Calu3 (cell line): ENCODE measurements at places on chromosomes 2 and 18. TPM values are rescaled to one million over a fixed set of nuclear protein-coding genes. Genes with fewer than 3 reads are reported as not detected.

GRCh38 chr18:6757931-6758330 lies 28.4 kb downstream of the ARHGAP28 start:
- H3K27ac ChIP-seq: no peak overlapping the region
- H3K4me3 ChIP-seq: no peak overlapping the region
- H3K27me3 ChIP-seq: peaks cover 67% of the 10 kb centered on the region

DNA sequence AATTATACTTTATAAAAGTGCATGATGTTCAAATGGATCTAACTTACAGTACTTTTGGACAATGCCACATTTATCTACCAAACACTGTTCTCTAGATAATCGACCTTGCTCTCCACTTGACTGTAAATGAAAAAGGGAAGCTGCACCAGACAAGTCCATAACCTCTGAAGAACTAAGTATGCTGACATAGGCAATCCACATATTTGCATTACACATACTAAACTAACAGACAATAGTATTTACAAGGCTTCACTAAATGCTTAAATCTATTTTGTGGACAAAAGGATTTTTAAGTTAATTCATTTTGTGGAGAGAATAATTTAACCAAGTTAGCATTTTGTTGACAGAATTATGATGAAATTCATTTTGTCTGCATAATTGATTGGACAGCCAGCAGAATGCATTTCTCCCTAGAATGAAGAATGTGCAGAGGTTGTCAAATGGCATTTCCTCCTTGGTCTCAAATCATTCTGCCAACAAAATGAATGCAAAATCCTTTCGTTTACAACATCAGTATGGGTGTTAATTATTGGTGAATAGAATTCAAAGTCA lies 520.9 kb downstream of the CPS1 start:
- peaks cover 6% of the 10 kb centered on the region for H3K4me1 ChIP-seq
- no peak for DNase-seq
- no peak overlapping the region for H3K4me3 ChIP-seq
- no peaks in the 10 kb centered on the region for H3K36me3 ChIP-seq

GRCh38 chr2:171922230-171923022 lies at the start of gene HAT1:
Gene HAT1, plus strand, starts transcription at chr2:171922461. Its CDS starts 40 bp downstream, at chr2:171922501.
- H3K27ac ChIP-seq: peak within 1 kb of the TSS; percentile 88
- no peaks in the 10 kb centered on the region for H3K27me3 ChIP-seq
- H3K4me3 ChIP-seq: peak within 1 kb of the TSS; percentile 88

DNA sequence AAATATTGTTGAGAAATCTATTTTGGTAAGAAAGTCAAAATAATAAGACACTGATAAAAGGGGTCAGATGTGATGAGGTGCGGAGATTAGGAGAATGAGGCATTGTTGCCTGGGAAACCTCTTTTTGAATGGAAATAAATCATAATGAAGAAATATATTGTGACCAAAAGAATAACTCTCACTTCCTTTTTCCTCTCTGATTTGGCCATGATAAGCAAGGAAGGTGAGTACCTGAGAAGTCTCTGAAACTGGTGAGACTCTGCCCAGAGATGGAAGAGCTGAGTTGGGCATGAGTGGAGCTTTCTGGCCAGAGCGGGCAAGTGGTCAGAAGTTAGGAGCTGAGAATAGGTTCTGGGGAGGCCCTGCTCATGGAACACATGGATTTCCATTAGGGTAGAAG lies 11.8 kb downstream of the LAMA3 start:
- H3K27ac ChIP-seq: no peak overlapping the region
- DNase-seq: no peak
- H3K36me3 ChIP-seq: no peaks in the 10 kb centered on the region
- H3K27me3 ChIP-seq: no peaks in the 10 kb centered on the region
- H3K4me1 ChIP-seq: peaks cover 36% of the 10 kb centered on the region

DNA sequence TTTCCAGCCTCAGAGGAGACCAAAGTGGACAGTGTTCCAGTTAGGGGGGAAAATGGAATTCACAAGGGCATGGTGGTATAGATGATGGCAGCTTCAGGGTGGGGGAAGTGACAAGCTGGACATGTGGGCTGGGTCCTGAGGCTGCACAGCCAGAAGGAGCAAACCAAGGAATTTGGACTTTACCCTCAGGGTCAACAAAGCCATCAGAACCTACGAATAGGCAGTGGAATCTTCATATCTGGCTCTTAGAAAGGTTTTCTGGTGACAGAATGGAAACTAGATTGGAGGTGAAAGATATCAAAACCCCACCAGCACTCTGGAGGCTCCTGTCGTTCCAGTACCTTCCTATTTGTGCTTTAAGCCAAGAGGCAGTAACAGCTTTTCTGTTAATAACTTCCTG lies 127.1 kb downstream of the SETBP1 start:
- no peak overlapping the region for H3K27ac ChIP-seq
- DNase-seq: no peak
- no peaks in the 10 kb centered on the region for H3K36me3 ChIP-seq
- no peak overlapping the region for H3K4me3 ChIP-seq

DNA sequence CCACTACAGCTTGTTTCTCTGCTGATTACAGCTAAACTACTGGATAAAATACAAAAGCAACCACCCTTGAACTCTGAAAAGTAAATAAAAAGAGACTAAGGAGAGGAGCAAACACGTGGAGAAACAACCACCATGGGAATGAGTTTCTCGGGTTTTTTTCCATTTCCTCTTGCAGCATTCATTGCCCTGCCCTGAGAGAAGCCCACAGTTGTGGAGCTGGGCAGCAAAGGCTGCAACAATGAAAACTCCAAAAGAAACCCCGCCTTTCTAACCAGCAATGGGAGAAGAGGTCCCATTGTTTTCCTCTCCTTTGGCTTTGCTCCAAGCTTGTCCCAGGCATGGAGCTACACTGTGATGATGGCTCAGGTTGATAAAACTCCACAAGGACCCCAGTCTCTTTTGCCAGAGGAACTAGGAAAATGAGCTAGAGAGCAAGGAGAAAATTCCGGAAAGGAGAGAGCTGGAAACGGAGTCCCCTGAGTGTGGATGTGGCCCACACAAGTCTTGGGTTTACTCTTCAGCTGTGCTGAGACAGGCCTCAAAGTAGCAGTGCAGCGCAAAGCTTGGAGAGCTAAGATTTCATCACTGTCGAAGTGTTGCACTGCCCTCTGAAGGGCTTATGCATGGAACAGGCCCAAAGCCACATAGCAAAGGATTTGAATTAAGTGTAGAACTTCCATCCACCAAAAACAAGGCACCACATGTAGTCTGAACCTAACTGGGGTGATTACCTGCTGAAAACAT lies 20.9 kb downstream of the NAPG start:
- H3K27me3 ChIP-seq: no peaks in the 10 kb centered on the region
- no peak for DNase-seq
- H3K4me1 ChIP-seq: no peaks in the 10 kb centered on the region
- H3K27ac ChIP-seq: no peak overlapping the region

DNA sequence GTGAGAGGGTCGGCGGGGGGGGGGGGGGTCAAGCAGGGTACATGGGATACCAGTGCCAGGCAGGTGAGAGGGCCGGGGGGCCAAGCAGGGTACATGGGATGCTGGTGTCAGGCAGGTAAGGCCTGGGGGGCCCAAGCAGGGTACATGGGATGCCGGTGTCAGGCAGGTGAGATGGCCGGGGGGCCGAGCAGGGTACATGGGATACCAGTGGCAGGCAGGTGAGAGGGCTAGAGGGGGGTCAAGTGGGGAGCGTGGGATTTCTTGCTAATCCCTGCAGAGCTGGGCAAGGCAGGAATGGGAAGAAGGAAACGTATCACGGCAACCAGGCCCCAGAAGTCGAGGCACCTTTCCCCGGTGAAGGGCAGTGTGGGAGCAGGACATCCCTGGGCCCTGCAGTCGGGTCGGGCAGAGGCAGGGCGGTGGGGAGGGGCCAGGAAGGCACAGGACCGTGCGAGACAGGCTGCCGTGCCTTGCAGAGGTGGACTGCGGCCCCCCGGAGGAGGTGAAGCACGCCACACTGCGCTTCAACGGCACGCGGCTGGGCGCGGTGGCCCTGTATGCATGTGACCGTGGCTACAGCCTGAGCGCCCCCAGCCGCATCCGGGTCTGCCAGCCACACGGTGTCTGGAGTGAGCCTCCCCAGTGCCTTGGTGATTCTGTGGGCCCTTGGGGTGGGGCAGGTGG lies 49.3 kb downstream of the MTERF4 start:
- H3K27me3 ChIP-seq: no peaks in the 10 kb centered on the region
- H3K36me3 ChIP-seq: no peaks in the 10 kb centered on the region
- no peak overlapping the region for H3K4me3 ChIP-seq
- H3K4me1 ChIP-seq: no peaks in the 10 kb centered on the region
- no peak for DNase-seq

DNA sequence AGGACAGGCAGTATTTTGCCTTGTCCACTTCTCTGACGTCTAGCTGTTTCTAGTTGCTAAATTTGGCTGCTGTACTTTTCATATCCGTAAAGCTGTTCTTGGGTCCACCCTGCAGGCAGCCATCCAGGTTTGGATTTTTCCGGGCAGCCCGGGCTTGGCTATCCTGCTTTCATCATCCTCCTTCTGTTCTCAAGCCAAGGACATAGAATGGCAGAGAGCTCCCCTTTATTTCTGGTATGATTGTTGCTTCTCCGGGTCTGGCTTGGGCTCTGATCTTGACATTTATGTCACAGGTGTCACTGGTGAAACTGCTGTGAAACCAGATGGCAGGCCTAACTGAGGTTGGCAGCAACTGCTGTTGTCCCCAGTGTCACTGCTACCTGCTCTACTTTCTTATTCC lies 35.5 kb downstream of the SCN2A start:
- DNase-seq: no peak
- no peaks in the 10 kb centered on the region for H3K36me3 ChIP-seq
- H3K4me3 ChIP-seq: no peak overlapping the region
- H3K4me1 ChIP-seq: no peaks in the 10 kb centered on the region
- H3K27me3 ChIP-seq: no peaks in the 10 kb centered on the region

DNA sequence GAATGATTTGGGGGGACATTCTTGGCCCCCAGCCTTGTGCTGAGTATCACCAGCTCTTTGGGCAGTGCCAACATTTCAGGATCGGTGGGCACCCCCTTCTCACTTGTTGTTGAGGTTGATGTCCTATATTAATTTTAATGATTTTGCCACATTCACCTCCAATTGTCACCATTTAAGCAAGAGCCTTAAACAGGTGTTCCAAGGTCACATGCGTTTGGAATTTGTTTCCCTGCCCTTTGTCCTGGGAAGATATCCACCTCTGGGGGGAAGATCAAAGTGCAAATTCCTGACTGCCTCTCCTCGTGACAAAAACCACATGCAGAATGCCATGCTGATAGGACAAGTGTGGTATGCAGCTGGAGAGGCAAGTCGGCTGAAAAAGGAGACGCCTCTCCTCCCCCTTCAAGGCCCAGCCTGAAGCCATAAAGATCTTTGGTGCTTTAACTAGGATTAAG lies 72.5 kb upstream of the ID2 start:
- no peak overlapping the region for H3K27ac ChIP-seq
- H3K4me3 ChIP-seq: no peak overlapping the region
- peaks cover 30% of the 10 kb centered on the region for H3K4me1 ChIP-seq
- no peaks in the 10 kb centered on the region for H3K36me3 ChIP-seq

- peaks cover 14% of the 10 kb centered on the region for H3K36me3 ChIP-seq
- H3K27me3 ChIP-seq: no peaks in the 10 kb centered on the region
- H3K4me1 ChIP-seq: peaks cover 18% of the 10 kb centered on the region
- DNase-seq: no peak
Observed at GRCh38 chr2:222494104-222494739, 69.9 kb downstream of the SGPP2 start.

DNA sequence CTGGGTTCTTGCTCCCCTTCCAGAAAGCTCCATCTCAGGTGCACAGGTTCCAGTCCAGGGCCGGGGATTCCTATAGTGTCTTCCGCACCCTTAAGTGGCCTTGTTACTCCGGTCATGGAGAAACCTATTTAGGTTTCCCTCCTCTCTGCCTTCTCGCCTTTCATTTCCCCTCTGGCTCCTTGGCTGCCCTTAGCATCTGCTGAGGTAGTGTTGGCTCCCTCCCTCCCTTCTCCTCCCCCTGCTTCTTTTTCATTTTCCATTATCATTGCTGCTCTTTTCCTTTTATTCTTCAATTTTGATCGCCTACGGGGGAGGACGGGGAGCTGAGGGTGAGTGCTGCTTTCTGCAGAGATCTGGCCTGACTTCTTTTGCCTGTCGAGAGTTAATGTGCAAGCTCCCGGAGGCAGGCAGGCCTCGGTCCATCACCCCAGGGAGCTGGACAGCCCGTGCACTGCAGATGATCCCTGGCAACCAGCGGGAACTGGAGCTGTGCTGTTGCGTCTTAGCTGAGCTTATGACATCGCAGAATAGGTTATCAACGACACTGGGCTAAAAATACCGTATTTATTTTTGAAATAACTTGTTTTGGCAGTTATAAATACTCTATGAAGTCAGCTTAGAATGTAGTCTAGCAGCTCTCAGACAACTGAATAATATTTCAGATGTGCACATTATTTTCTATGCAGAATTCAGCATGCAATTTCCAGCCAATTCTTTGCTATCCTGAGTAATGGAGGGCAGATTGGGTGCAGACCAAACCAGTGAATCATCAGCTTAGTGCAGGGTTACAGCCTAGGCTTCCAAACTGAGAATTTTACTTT lies 141.9 kb downstream of the SLC4A3 start:
- no peak overlapping the region for H3K27ac ChIP-seq
- H3K4me3 ChIP-seq: no peak overlapping the region
- no peak for DNase-seq
- no peaks in the 10 kb centered on the region for H3K36me3 ChIP-seq
- no peaks in the 10 kb centered on the region for H3K27me3 ChIP-seq

DNA sequence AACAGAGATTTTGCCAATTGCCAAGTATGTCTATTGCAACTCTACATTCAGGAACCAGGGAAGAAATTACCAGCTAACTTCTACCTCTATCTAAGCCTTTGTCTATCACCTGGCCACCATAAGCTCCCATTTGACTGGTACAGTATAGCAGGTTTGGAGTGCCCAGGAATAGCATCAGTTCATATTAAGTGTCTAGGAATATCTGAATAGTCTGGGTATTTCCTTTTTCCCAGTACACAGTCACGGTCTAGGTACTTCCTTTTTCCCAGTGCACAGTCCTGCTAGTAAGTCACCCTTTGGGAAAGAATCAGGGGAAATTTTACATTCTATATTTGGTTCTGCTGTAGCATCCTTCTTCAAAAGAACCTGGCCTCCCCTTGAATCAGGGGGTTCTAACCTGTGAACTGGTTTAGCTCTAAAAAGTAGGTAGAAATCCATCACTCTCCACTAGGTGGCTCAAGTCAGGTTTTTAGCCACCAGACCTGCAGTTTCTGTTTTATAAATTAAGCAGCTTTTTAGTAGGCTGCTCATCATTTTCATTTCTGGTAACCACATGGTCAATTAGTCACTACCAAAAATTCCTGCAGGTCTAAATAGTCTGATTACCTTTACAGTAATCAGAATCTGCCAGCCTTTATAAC lies 49.3 kb upstream of the DNAJC10 start:
- H3K4me1 ChIP-seq: peaks cover 27% of the 10 kb centered on the region
- H3K27ac ChIP-seq: no peak overlapping the region
- peak; percentile 31 for DNase-seq
- H3K4me3 ChIP-seq: no peak overlapping the region
- peaks cover 6% of the 10 kb centered on the region for H3K36me3 ChIP-seq

GRCh38 chr2:136408795-136409194 lies 290.8 kb upstream of the CXCR4 start:
- H3K36me3 ChIP-seq: no peaks in the 10 kb centered on the region
- no peak overlapping the region for H3K27ac ChIP-seq
- H3K27me3 ChIP-seq: no peaks in the 10 kb centered on the region
- no peak overlapping the region for H3K4me3 ChIP-seq
- no peak for DNase-seq

Gene GNAL
- total RNA-seq: 0.61 and 1.2 TPM in 2 replicates

Gene EMILIN1
- total RNA-seq: 0.12 and 0.19 TPM in 2 replicates

Gene ACVR1
- 62.0 and 71.3 TPM in 2 replicates for total RNA-seq

Gene SLC5A7
- total RNA-seq: not detected in 2 replicates

Gene BCL11A
- 8.1 and 8.5 TPM in 2 replicates for total RNA-seq

Gene LBX2
- total RNA-seq: 3.0 and 3.5 TPM in 2 replicates

Gene ANKRD29
- total RNA-seq: 6.9 and 7.8 TPM in 2 replicates

Gene GKN2
- not detected in 2 replicates for total RNA-seq

Gene FAM237A
- not detected in 2 replicates for total RNA-seq

Gene LRP1B
- 0.05 and 0.21 TPM in 2 replicates for total RNA-seq

Gene GPATCH11
- total RNA-seq: 5.4 and 5.8 TPM in 2 replicates
